ENCODE measurements at places on chromosomes 13 and 19. TPM values are rescaled to one million over a fixed set of nuclear protein-coding genes. Genes with fewer than 3 reads are reported as not detected.

CEACAM19 gene
- total RNA-seq: 0.59 TPM

TMEM272 gene
- not detected for total RNA-seq

LGALS4 gene
- not detected for total RNA-seq

PLA2G4C gene
- 0.42 TPM for total RNA-seq

FAM124A gene
- total RNA-seq: 1.7 TPM

STOML3 gene
- not detected for total RNA-seq

CEACAM21 gene
- total RNA-seq: not detected

SLC25A30 gene
- total RNA-seq: 11.6 TPM

LIM2 gene
- not detected for total RNA-seq

WDR87 gene
- total RNA-seq: not detected

PDE4A gene
- 2.1 TPM for total RNA-seq

ZNF541 gene
- total RNA-seq: not detected

SPACA4 gene
- not detected for total RNA-seq

CPB2 gene
- total RNA-seq: not detected

CASP14 gene
- total RNA-seq: not detected

SHD gene
- total RNA-seq: not detected

CRYL1 gene
- 9.1 TPM for total RNA-seq

KLK6 gene
- total RNA-seq: not detected

THAP8 gene
- total RNA-seq: 3.0 TPM

FAM216B gene
- 2.2 TPM for total RNA-seq

ADAT3 gene
- 2.1 TPM for total RNA-seq

SYCN gene
- total RNA-seq: not detected

UBE2M gene
- 90.5 TPM for total RNA-seq

PNMA8C gene
- not detected for total RNA-seq

IZUMO4 gene
- total RNA-seq: 1.4 TPM

TRPC4 gene
- 1.2 TPM for total RNA-seq

ZNF8 gene
- total RNA-seq: 6.7 TPM

COX7A1 gene
- not detected for total RNA-seq

BBC3 gene
- total RNA-seq: 9.5 TPM

MEIOSIN gene
- total RNA-seq: not detected

VAV1 gene
- 1.2 TPM for total RNA-seq
